ENCODE measurements at places on chromosomes 1 and 21.

DNA sequence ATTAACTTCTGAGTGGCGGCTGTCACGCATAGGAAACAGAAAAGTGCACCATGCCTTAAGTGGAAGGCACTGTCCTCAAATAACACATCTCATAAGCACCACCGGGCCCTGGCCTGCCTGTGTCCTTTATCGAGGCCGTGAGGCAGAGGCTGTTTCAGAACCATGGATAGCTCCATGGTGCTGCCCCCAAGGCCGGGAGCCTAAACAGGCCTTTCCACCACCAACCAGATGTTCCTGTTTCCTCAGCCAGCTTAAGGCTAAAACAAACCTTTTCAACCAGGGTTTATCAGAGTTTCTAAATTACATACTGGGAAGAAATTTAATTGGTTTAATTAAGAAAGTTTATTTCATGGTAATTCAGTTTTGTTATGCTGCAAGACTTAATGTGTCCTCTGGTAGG lies 114.4 kb downstream of the DMRTA2 start:
- peak; percentile 33 for DNase-seq

DNA sequence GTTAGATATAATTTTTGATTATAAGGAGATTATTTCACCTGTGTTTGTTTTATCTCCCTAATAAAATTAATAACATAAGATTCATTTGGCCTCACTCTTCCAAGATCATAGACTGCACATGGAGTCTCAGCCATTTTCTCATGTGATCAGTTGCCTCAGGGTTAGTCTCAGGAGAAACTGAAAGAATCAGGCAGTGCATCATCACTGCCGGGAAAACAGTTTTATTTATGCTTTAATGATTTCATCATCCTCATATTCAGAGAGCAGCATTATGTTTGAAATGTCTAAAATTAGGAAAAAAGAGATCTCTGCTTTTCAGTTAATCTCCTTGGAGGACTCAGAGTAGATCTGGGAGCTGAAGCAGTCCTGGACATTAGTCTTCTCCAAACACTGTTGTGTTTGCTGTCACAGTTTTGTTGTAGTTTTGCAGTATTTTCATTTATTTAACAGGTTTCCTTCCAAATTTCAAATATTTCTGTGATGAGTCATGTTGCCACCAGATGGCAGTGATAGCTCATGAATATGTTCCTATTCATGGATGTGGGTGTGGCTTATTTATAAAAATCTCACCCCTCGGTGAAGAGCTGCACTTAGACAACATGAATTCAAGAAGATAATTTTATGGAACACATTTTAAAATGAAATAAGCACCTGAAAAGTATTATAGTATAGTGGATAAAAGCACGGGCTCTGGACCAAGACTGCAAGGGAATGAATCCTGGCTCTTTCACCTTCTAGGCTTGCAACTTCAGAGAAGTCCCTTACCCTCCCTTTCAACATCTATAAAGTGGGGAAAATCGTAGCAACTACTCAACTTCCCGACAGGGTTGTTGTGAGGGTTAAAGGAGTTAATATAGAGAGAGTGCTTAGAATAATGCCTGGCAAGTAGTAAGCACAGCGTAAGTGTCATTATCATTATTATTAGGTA lies 31.2 kb downstream of the CHD1L start:
- no peak for DNase-seq

GRCh38 chr1:145963265-145964019 lies 933 bp downstream of the ANKRD34A start:
- no peak for DNase-seq

DNA sequence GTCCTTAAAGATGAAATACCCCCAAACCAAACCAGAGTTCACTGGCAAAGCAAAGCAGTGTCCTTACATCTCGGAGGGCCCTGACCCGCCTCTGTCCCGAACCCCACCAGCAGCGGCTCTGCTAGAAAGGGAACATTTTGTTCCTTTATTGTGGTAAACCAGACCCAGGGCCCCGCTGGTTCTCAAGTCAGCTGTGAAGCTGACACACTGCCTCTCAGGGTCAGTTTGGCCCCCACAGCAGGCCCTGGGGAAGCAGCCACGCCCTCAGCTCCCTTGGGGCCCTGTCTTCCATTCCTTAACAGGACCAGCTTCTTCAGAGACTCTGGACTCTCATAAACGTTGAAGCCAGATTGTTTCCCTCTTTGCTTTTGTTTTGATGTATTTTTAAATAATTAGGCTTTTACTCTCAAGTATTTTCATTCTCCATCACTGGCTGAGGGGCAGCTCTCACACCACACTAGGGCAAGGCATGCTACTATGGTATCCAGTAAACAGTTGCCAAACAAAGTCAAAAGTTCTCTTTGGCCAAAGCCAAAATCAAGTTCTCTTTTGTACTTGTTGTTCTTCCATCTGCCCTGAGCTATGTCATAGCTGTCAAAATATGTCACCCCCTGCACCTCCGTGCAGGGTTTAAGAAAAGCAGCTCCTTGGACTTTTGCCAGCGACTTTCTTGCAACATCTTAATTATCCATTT lies 61.1 kb upstream of the ANGPTL1 start:
- DNase-seq = no peak

DNA sequence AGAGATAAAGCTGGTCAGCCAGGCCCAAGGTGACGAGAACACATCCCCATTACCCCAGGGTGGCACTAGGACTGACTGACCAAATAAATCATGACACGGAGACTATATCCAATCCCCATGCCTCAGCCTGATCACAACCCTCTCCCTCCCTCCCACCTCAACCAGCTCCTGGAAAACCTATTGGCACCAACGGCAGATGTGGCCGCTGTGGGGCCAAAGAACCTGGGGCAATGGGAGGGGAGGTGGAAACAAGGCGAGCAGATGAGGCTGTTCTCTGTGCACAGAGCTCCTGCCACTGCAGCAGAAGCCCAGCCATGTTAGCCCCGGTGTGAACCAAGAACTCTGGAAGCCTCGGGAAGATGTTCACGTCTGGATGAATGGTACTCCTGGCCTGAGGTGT lies 77.6 kb downstream of the CD247 start:
- DNase-seq = no peak

GRCh38 chr1:204989266-204990058 lies 53.5 kb upstream of the CNTN2 start:
- DNase-seq = peak; percentile 70

GRCh38 chr1:161089938-161090337 lies 580 bp upstream of the NECTIN4 start:
- no peak for DNase-seq

- no peak for DNase-seq
These were observed 740 bp downstream of the ZNF691 start for GRCh38 chr1:42847111-42847595.

DNA sequence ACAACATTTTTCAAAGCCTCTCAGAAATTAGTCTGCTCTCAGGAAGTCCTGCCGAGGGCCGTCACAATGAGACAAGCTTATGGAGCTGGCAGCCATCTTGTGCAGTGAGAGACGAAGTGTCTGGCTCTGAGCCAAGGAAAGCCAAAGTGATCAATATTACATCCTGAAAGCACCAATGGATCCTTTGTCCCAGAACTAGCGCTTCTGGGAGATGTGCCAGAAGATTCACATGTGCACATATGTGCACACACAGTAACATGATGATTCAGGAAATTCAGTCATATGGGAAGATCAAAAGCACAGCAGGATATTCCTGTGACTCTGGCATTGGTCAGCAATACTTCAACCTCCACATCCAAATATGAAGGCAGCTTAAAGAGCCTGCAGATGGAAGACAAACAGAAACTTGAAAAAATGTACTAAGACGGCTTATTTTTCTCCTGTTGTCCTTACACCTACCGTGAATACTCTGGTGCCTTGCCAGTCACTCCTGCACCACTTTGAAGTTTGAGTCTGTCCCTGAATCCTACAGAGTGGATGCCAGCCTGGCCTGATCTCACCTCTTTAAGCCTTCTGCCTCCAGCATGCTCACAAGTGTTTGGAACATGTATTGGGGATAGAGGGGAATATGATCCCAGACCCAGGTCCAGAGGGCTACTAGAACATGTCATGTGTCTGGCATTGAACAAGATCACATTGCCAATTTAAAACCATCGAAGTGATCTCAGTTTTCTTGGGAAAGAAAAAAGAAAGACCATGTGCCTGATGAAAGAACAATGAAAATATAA lies 44.5 kb upstream of the PRRX1 start:
- no peak for DNase-seq

- no peak for DNase-seq
These were observed 25.6 kb upstream of the ZNF436 start for GRCh38 chr1:23395154-23395724.

DNA sequence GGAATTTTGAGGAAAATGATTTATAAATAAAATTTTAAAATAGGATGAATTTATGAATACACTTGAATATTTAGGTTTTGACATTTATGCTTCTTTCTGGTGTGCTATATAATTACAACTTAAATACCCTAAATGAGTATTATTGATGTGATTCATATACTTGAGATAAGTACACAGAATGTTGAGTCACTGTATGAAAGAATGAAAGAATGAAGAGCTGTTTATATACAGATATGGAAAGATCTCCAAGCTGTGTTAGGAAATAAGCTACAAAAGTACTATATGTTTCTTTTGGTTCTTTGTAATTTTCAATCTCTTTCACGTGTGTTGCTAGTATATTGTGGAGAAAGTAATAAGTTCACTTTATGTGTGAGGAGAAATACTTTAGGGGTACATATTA lies 147.2 kb downstream of the RASAL2 start:
- DNase-seq = no peak

DNA sequence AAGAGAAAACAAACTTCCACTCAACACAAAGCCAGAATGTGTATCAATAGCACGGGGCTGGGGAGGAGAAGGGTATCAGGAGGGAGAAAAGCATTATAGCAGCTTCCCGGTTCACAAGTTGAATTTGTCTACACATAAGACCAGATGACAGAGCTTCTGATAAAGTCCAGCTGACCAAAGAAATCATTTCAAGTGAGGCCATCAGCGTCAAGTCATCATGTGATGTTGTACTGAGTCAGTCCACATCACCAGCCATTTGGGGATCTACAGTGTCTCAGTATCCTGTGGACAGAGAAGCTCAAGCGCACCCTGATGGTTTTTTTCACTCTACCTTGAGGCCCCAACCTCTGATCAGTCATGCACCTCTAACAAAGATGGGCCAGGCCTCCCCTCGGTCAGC lies 33.0 kb downstream of the SETD4 start:
- DNase-seq = no peak

All from KG1 (cell line).